CD8-positive, alpha-beta memory T cell (primary cell): ENCODE measurements at places on chromosomes 16 and 17.

- no peak for DNase-seq
Measured at GRCh38 chr17:27293359-27293897, 486 bp upstream of the WSB1 start.

GRCh38 chr17:72234985-72235384 lies 114.2 kb downstream of the SOX9 start:
- DNase-seq: no peak

- no peak for DNase-seq
Measured at GRCh38 chr17:681738-682529, 32.7 kb downstream of the VPS53 start.

DNA sequence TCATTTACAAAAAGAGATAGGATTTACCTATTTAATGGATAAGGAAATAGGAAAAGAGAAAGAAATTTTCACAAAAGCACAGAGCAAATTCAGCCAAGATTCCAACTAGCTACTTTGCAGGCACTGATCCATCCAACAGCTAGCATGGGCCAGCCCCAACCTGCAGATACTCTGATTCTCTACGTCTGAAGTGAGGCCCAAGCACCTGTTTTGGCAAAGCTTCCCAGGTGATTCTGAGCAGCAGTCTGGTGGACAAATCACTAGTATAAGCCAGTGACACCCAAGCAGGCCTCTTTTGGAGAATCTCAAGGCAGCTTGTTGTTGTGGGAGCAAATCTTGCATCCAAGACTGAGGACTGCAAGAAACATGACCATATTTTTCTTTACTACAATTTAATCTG lies 20.9 kb upstream of the CALB2 start:
- no peak for DNase-seq

DNA sequence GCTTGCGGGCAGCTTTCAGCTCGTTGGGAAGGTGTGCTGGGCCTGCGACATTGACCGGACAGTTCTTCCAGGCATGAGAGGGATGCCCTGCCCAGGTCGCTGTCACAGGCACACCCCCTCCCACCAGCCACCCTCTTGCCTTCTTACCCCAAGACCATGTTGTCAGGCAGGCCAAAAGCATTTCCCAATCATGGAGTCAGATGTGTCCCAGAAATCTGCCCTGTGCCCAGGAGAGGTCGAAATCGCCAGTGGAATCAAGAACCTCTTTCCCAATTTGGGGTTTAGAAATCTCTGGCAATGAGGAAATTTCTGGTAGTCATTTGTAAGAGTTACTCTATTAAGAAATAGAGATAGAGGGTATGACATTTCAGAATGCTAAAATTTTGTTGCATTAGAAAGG lies 177.1 kb downstream of the RAB11FIP4 start:
- no peak for DNase-seq
